Retina (tissue), 1 donor: ENCODE measurements at places on chromosomes 16 and 17.

GRCh38 chr16:67329901-67330300, 3.3 kb downstream of the LRRC36 start:
- DNase-seq = no peak

- DNase-seq = no peak
These were observed 3.0 kb downstream of the KAT2A start for GRCh38 chr17:42118126-42118510.

GRCh38 chr17:79612468-79613194, 1.8 kb upstream of the RBFOX3 start:
- DNase-seq = peak; percentile 87

DNA sequence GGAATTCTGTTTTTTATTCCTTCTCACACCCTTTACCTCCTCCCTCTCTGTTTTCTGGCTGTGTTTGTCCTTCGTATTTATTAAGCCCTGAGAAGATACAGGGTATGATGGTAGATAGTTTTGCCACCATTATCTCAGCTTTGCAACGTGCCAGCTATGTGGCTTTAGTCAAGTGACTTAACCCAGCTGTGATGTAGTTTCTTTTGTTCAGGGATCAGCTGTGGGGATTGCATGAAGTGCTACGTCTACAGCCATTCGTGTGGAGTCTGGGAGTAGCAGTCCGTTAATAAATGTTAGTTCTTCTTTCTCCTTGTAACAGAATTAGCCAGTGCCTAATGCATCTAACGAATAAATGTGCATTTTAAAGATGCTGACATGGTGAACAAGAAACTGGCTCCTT, 128.4 kb downstream of the HAPSTR1 start:
- no peak for DNase-seq

DNA sequence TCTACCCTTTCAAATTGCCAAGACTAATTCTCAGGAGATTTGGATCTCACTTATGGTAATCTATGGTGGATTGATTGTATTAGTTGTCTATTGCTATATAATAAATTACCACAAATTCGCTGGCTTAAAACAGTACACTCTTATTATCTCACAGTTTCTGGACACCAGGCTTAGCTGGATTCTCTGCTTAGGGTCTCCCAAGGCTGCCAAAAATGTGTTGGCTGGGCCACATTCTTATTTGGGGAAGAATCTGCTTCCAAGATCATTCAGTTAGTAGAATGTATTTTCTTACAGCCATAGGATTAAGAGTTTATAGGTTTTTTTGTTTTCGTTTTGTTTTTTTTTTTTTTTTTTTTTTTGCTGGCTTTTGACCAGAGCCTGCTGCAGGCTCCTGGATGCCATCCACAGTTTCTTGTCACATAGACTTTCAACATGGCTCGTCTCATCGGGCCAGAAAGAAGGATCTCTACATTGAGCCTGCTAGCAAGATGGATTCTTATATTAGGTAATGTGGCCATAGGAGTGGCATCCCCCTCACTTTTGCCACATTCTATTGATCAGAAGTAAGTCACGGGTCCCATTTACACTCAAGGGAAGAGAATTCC, 415.3 kb downstream of the KIF2B start:
- DNase-seq = no peak

GRCh38 chr17:80731323-80731722, 186.7 kb downstream of the RPTOR start:
- DNase-seq = no peak

- DNase-seq = peak; percentile 38
These were observed 3.9 kb downstream of the TBX4 start for GRCh38 chr17:61456061-61456681.

GRCh38 chr17:30352240-30352814, 18.5 kb upstream of the TMIGD1 start:
- DNase-seq = no peak

- DNase-seq = no peak
These were observed 70.8 kb downstream of the MMD start for GRCh38 chr17:55350825-55351205.

DNA sequence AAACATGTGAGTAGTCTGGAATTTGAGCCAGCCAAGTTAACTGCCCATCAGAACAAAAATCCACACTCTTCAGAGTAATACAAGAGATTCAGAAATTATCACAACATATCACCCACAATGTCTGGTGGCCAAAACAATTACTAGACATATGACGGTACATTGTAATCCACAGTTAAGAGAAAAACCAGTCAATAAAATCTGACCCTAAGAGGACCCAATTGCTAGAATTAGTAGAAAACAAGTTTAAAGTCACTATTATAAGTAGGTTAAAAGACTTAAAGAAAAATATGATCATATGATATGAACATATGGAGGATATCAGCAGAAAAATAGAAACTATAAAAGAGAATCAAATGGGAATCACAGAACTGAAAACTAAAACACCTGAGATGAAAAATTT, 15.8 kb downstream of the CMTR2 start:
- DNase-seq = no peak

GRCh38 chr17:15287538-15288267, 22.6 kb upstream of the PMP22 start:
- no peak for DNase-seq

- DNase-seq = no peak
These were observed 89.8 kb upstream of the CES5A start for GRCh38 chr16:55964923-55965475.

- peak; percentile 88 for DNase-seq
These were observed 118.5 kb downstream of the C16orf78 start for GRCh38 chr16:49491771-49492761.

DNA sequence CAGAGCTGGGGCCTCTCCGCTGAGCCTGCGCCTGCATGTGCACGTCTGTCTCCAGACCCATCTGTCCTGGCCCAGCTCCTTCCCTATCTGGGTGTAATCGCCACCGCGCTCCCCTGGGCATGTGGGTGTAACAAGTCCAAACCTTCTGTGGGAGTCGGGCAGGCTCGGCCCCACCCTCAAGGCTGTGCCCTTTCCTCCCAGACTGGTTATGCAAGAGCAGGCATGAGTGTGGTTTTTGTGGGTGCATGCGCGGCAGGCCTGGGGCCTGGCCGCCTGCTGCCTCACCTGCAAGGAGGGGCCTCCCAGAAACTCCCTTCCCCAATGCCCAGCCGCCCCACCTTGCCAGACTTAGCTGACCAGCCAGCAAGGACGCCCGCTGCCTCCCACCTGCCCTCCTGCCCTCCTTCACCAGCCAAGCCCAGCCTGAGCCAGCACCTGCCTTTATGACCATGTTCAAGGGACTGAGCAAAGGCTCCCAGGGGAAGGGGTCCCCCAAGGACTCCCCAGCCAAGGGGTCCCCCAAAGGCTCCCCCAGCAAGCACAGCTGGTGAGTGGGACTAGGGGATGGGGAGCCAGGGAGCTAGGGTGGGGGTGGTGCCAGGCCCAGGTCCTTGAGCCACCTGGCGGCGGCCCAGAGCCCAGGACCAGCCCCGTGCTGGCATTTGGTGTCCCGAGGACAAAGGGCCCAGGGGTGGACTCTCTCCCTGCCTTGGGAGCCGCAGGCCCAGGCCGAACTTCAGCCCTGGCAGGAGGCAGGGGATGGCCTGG, at the start of gene EVPLL:
Gene EVPLL, plus strand, starts transcription at position 342 of the 768 bp plus-strand sequence. CDS start 3,160 bp downstream, outside the sequence.
- peak; percentile 19 for DNase-seq

- DNase-seq = no peak
These were observed 130.1 kb upstream of the HLF start for GRCh38 chr17:55134486-55135157.

- DNase-seq = no peak
These were observed 75.9 kb downstream of the HS3ST3A1 start for GRCh38 chr17:13525876-13526275.

DNA sequence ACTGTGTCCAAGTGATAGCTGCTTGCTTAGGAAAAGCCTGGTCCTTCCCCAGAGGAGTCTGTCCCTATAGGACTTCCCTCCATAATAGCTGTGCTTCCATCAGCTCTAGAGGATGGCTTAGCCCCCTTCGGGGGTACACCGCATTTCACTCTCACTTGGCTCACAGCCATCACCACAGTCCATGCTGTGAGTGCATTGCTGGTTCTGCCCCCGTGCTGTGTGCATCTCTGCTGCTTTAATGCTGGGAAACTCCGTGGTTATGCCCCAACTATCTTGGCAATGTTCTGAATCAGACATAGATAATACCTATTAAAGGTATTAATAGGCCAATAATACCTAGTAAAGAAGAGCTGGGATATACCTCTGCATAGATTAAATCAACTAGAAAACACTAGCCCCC, 58.3 kb downstream of the SIAH1 start:
- DNase-seq = no peak

GRCh38 chr17:27430882-27431491, 25.3 kb upstream of the KSR1 start:
- no peak for DNase-seq

- DNase-seq = no peak
These were observed 204.5 kb upstream of the CACNG5 start for GRCh38 chr17:66630379-66630778.

DNA sequence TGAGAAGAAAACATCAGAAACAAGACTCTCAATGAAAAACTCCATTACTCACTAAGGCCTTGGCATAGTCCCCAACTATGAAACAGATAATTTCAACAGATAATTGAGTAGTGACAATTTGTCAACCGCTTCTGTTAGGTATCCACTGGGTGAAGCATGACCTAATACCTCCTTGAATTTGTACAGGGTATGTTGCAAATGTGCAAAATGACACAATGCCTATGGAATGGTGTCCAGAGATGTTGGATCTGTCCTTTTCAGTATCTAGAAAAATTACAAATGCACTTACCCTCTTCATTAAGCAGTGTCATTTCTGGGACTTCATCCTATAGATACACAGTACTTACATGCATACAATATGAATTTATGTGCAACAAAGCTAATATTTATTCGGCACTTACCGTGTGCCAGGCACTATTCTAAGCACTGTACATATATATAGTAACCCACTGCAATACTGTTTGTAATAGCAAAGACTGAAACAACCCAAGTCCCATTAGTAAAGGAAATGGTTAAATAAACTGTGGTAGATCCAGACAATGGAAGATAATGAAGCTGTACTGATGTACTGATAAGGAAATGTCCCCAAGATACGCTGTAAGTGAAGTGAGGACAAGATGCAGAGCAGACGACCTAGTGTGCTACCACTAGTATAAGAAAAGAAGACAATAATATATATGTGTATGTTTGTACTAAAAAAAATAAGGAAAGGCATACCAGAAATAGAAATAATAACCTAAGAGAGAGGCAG, 21.4 kb upstream of the SLC6A4 start:
- no peak for DNase-seq

DNA sequence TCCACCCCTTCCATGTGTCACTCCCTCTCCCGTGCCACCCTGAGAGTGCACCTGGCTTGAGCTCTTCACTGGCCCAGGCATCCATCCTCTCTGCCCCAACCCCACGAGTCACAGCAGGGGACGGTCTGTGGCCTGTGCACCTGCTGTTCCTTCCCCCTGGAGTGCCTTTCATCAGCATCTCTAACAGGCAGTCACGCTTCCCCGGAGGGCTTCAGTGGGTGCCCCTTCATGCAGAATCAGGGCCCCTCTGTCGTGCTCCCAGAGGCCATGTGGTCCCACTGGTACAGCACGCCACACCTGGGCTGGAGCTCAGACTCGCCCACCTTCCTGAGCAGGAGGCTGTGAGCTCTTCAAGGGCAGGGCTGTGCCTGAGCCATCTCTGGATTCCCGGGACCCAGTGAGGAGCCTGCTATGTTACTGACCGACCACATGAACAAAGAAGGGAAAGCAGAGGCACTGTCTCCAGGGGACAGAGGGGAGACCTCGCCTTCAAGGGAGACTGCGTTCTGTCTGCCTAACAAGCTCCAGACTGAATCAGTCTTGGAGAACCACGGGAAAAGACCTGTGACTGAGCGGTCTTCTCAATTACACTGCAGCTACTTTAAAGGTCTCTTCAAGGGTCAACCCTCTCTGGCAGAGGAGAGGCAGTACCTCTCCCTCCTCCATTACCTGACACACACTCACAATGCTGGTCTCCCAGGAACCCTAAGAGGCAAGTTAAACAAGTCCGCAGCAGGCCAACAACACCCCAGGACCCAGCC, 78.8 kb upstream of the DOC2B start:
- DNase-seq = no peak

DNA sequence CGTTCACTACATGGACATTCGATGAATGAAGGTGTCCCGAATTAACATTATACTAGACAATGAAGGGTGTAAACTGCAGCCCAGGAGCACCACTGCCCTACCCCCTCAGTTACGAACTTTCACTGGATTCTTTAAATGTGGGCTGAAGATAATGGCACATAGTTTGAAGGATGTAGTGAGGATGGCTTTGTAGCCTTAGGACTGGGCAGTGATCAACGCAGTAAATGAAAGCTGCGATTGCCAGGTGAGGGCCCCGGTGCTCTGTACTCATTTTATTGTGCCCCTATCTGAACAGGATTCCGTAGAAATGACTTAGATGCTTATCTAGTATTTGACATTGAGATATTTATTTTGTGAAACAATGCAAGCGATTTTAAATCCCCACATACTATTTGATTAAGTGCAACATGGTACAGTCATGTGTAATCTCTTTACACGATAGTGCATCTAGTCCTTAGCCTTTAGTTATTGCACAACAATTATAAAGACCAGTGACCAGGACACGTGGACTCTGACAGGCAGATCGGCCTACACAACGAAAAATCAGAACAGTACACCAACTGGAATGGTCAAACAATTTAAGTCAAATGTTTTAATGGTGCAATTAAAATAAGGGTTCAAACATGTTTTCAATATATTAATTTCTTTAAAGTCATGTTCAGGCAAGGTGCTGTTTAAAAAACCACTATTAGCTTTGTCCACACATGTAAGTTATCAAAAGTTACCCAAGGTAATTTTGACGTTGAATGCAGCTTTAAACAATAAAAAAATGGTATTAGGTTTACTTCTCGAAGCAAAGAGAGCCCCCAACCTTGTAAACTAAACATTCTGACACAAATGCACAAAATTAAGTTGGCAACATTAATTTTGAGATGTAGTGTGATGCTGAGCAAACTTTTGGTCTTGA, 17.4 kb upstream of the ERN1 start:
- DNase-seq = no peak

- DNase-seq = no peak
These were observed 23.8 kb downstream of the NLRP1 start for GRCh38 chr17:5560361-5560988.

GRCh38 chr16:81696961-81697615, 82.0 kb upstream of the PLCG2 start:
- DNase-seq = no peak

GRCh38 chr16:17986991-17987390, 349.5 kb downstream of the NPIPA8 start:
- no peak for DNase-seq

DNA sequence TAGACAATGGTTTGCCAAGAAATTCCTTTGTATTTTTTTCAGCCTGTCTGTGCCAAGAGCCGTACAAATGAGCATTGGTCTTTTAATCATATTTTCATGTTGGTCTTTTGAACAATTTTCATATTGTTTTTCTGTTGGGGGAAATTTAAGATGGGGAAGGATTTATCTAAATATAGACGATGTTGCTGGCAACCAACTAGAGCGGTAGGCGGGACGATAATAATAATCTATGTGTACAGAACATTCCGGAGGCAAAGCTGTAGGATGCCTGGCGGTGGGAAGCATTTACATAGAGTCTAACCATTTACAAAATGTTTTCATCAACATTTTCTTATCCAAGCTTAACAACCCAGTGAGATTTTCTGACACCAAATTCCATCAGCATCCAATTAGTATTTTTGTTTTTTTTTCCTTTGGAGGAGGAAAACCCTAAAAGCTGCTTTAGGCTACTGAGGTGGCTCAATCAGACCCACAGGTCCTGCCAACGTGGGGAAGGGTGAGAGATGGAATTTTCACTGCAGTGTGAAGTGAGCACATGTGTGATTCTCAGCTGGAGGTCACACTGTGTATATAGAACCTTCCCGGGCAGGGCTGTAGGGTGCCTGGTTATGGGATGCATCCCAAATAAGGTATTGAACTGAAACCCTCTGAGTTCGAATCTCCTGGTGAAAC, 11.7 kb upstream of the SEC14L1 start:
- DNase-seq = no peak

GRCh38 chr17:50564916-50565315, 4.4 kb downstream of the CACNA1G start:
- DNase-seq = peak; percentile 28
